ENCODE measurements at places on chromosomes 1 and 21.

- no peak for DNase-seq
These were observed 30.1 kb downstream of the SMYD2 start for GRCh38 chr1:214310777-214311690.

- DNase-seq, result no peak
These were observed 40.5 kb downstream of the GLIS1 start for GRCh38 chr1:53698384-53698980.

DNA sequence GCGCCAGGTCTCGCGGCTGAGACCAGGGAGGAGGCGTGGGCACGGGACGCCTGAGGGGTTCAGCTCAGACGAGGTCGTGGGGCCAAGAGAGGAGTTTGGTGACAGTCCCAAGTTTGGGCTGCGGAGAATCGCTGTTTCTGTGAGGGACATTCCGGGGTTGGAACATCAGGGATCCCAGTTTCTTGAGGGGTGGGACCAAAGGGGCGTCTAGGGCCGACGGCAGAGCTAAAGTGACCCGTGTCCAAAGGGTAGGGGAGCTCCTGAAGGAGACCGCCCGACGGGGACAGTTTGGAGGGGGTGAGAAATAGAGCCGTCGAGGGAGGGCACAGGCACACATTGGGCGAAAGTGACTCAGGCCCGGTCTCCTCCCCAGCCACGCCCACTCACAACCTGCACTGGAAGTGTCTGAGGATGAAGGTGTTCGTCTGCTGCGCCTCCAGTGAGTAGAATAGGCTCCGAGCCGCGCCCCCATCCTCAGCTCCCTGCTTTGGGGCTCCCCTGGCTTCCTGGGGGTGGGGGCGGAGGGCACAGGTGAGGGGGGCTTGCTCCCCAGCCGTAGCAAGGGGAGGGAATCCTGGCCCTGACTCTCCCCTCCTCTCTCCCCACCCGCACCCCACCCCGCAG is 7.0 kb downstream of the EFNA3 start:
- peak; percentile 66 for DNase-seq

- DNase-seq, result no peak
These were observed 842.2 kb downstream of the USP25 start for GRCh38 chr21:16572032-16572431.

DNA sequence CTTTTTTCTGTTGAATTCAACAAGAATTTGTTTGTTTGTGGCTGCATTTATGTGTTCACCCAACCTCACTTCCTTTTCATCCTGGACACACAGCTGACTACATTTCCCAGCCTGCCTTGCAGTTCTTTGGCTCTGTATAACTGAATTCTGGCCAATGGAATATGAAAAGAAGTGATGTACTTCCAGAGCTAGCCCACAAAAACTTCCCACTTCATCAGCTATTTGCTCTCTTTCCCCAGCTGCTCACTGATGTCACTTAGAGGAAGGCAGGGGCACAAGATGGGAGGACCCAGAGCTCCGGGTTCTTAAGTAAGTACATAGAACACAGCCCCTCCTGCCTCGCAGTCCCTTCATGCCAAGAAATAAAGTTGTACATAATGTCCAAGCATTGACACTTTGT is 235.0 kb upstream of the FGGY start:
- DNase-seq, result peak; percentile 86

DNA sequence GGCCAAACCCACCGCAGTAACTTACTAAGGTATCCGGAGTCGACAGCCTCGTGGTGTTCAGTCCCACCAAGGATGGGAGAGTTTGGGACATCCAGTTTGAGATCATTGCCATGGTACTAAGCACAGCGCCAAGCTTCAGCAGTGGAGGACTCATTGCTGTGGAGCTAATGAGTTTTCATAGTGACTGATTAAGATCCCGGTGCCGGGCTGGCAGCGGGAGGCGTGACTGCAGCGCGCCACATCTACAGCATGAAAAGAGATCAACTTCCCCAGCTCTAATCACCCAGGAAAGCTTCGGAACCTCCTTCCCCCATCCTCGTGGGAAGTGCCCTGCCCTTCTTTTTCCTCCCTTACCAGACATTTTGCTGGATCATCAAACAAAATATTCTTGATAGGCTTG is 149.9 kb downstream of the OLFM3 start:
- no peak for DNase-seq

DNA sequence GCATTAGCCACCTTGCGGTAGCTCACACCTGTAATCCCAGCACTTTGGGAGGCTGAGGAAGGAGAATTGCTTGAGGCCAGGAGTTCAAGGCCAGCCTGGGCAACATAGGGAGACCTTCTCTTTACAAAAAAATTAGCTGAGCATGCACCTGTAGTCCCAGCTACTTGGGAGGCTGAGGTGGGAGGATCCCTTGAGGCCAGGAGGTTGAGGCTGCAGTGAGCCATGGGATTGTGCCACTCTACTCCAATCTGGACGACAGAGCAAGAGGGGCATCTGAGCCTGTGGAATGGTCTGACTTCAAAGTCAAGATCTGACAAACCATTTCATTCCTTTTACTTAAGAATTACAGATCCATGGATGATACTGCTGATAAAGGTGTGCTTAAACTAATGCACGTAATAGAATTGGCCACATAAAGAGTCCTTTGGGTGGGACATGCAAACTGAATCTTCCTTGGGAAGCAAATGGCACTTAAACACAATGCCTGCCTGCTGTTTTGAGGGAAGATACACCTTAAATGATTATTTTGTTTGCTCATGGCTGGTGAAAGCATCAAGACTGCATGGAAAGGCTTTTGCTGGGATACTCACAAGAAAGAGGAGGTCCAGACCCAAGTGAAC is 2.5 kb upstream of the TMEM201 start:
- DNase-seq, result no peak

- peak; percentile 56 for DNase-seq
These were observed 34.0 kb downstream of the SLC45A1 start for GRCh38 chr1:8351693-8352470.

DNA sequence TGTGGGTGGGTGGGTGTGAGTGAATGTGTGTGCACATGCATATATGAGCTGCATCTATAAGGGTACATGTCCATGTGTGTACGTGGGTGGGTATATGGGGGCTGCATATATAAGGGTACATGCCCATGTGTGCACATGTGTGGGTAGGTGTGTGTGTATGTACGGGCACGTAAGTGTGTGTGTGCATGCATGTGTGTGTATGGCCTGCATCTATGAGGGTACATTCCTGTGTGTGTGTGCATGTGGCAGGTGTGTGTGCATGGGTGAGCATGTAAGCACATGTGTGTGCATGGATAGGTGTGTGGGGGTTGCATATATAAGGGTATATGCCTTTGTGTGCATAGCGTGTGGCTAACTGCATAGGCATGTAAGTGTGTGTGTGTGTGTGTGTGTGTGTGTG is 181.0 kb upstream of the ARHGEF16 start:
- DNase-seq, result no peak

DNA sequence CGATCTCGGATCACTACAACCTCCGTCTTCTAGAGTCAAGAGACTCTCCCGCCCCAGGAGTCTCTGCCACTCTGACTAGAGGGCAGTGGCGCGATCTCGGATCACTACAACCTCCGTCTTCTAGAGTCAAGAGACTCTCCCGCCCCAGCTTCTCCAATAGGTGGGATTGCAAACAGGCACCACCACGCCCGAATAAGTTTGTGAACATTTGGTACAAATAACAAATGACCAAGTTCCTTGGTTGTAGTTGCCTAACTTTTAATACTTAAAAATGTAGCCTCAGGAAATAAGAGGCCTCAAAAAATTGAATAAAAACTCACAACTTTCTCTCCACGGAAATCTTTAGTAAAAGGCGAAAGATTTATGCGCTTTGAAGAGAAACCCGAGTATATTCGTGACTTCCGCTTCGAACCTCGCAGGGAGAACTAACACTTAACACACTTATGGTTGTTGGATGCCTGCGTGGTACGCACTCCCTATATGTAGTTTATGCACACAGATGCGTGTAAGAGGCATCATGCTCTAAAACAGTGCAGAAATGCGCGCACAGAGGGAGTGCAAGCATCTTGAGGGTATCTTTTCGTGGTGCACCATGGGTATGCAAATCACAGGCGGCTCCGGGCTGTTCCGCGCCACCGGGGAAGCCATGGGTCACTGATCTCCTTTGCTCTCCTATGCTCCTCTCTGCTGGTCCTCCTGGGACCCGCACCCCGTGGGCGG is 11.4 kb downstream of the BTBD19 start:
- DNase-seq, result peak; percentile 82

GRCh38 chr1:245090491-245091090 is 64.2 kb upstream of the KIF26B start:
- DNase-seq, result no peak

- DNase-seq, result no peak
These were observed 16.2 kb downstream of the MTOR start for GRCh38 chr1:11245904-11246719.

- DNase-seq, result no peak
These were observed 172.3 kb downstream of the RWDD3 start for GRCh38 chr1:95406279-95406678.

- peak; percentile 58 for DNase-seq
These were observed 887 bp downstream of the SLC19A2 start for GRCh38 chr1:169484683-169485430.

- no peak for DNase-seq
These were observed 415.9 kb downstream of the PLA2G4A start for GRCh38 chr1:187244623-187245022.

- no peak for DNase-seq
These were observed 55.1 kb downstream of the DISP3 start for GRCh38 chr1:11533790-11534787.

GRCh38 chr1:154614247-154614646 is 6.3 kb upstream of the ADAR start:
- DNase-seq, result no peak

DNA sequence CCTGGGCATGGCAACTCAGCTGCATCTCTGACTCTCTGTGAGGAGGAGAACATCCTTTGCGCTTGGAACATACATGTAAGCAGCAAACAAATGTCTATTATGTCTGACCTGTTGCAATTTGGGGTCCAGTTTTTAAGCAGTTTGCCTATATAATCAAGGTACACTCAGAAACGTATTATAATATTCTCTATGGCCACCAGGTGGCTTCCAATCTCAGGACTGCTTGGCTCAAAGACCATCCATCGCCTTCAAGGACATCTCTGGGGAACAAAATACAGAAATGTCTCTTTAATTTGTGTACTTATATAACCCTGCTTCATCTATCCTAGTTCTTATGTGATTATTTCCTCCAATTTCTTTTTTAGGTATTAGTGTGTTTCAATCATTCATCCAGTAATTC is 227.2 kb downstream of the OLFM3 start:
- DNase-seq, result peak; percentile 1

DNA sequence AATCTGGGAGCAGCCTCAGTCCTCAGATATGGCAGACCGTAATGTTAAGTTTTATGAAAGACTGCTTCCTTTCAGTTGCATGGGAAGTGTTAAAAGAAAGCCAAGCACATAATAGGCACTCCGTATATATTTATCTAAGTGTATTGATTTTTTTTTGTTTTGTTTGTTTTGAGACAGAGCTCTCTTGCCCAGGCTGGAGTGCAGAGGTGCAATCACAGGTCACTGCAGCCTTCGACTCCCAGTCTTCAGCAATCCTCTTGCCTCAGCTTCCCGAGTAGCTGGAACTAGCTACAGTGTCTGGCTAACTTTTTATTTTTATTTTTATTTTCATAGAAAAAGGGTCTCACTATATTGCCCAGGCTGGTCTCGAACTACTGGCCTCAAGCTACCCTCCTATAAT is 341.8 kb downstream of the USH2A start:
- no peak for DNase-seq

DNA sequence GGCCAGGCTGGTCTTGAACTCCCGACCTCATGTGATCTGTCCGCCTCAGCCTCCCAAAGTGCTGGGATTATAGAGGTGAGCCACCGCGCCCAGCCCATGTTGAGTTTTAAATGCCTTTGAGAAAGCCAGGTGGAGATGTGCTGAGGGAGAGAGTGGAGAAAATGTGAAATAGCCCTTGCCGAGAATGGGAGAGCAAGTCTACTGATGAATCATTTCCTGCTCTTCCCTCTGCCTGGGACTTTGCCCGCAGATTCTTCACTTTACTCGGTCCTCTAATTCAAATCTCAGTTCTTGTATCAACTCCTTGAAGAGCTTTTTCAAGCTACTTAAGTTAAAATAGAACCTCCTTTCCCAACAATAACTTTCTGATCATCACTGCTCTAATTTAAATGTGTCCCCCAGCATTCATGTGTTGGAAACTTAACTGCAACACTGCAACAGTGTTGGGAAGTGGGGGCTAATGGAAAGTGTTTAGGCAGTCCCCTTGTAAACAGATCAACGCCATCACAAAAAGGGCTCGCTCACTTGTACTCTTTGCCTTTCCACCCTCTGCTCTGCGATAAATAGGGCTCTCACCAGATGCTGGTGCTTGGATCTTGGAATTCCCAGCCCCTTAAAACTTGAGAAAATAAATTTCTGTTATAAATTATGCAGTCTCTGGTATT is 27.8 kb downstream of the OSBPL9 start:
- DNase-seq, result peak; percentile 71

Data from GM03348 (cell line).